ENCODE measurements at places on chromosomes 7 and 10.
A peak's percentile ranks its signal among the peaks of the same experiment; 100 is the strongest.

GRCh38 chr7:28473571-28474281 is 61.4 kb downstream of the CREB5 start:
- no peak for DNase-seq

GRCh38 chr7:3984456-3984855 is 683.4 kb downstream of the SDK1 start:
- no peak for DNase-seq

DNA sequence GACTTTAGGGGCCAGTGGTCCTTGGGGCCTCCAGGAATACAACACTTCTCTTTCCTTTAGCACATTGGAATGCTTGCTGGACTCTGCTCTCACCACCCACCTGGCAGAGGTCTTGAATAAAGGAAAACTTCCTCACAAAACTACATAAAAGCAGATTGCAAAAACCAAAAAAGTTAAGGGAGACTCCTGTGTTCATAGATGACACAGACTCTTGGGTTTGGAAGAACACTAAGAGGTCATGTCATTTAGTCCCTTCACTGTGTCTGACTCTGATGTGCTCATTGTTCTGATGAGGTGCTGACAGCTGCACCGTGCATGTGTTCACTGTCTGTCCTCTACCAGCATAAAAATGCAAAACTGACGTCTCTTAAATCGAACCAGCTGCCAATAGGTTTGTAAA is 11.4 kb downstream of the BLNK start:
- no peak for DNase-seq

- DNase-seq = no peak
Observed at GRCh38 chr10:125097409-125098070, 62.8 kb downstream of the CTBP2 start.

DNA sequence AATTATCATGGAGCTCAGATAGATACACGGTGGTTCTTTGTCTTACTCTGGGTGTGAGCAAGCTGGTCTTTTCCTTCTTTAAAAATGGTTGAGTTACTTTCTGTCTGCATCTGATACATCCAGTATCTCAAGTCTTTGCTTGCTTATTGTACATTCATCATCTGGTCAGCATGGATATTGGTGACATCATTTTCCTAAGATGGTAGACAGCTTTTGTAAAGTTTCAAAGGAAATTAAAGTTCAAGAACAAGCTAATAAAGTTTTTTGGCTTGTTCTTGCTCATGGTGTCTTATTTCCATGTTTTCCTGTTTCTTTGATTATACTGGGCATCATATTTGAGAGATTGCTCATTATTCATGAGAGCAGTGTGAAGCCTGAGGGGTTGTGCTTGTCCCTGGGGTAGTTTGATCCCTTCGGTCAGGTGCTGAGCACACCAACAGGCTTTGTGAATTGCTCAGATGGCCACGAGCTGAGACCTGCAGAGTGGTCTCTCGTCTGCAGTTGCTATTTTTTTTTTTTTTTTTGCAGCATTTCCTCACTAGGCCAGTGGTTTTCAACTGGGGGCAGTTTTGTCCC is 38.5 kb downstream of the MGMT start:
- no peak for DNase-seq

DNA sequence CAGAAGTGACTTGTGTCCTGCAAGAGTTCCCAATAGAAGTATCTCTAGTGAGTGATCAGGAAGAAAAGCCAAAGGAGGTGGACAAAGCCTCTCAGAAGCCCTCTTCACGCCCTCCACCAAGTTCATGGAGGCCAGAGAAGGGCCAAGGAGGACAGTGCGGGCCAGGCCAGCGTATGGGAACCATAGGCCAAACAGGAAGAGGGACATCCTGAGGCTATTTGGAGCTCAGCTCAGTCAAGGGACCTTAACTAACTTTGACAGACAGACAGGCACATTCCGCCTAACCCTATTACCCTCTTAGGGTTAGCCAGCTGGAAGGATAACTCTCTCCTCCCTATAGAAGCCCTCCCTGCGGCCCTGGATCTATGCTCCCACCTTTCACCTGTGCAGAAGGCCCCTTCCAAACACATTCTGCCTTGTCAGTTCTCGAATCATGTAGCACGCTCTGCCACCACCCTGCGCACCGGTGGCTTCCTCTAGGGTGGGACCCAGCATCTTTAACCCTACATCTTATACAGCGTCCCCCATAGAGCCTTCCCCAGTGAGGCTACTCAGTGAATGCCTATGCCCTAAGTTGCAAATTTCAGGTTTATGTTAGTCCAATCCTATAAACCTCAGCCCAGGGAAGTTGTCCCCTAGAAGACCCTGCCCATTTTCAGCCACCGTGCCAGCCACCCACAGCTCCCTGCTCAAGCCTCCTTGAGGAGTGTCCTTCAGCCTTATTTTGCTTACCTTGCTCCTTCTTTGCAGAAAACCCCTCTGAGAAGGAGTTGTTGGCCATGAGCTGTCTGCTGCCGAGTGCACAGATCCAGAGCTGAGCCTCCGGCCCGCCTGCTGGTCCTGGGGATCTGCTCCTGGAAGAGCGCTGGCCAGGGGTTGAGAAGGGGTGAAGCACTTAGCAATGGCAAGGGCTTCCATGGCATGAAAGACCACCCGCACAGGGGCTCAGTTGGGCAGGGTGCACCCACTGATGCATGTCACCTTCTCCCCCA is 36.9 kb downstream of the FRMPD2 start:
- no peak for DNase-seq

DNA sequence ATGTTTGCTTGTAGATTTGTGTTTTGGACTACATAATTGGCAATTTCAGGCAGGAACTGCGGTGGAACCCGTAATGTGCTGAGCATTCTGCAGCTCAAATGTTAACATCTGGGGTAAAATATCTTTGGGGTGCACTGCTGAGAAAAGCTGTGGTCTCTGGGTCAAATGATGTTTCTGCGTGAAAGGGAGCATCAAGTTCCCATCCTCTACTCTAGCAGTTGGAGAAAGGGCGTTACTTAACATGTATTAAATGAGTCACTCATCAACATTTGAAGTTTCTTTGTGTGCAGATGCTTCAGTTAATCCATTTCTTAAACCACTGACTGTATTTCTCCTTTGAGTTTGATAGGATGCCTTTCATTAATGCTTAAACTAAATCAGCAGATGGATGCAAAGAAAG is 273.1 kb upstream of the PITRM1 start:
- no peak for DNase-seq

- DNase-seq = no peak
Observed at GRCh38 chr10:87846023-87846422, 17.3 kb downstream of the KLLN start.

- no peak for DNase-seq
Observed at GRCh38 chr10:6659451-6659850, 79.4 kb upstream of the PRKCQ start.

- DNase-seq = no peak
Observed at GRCh38 chr7:101783381-101784181, 33.8 kb upstream of the CUX1 start.

DNA sequence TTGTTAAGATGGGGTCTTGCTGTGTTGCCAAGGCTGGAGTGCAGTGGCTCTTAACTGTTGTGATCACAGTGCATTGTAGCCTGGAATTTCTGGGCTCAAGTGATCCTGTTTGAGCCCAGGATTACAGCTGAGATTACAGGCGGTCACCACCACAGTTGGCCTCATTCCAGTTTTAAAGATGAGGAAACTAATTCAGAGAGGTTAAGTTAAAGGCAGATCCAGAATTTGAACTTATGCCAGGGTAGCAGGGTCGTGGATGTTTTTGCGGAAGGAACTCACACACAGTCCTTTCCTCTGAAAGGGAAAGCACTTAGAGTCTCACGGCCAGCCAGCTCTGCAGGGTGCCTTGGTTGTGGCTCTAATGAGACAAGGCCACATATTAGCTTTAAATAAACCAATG is 84.7 kb downstream of the MMRN2 start:
- DNase-seq = no peak

DNA sequence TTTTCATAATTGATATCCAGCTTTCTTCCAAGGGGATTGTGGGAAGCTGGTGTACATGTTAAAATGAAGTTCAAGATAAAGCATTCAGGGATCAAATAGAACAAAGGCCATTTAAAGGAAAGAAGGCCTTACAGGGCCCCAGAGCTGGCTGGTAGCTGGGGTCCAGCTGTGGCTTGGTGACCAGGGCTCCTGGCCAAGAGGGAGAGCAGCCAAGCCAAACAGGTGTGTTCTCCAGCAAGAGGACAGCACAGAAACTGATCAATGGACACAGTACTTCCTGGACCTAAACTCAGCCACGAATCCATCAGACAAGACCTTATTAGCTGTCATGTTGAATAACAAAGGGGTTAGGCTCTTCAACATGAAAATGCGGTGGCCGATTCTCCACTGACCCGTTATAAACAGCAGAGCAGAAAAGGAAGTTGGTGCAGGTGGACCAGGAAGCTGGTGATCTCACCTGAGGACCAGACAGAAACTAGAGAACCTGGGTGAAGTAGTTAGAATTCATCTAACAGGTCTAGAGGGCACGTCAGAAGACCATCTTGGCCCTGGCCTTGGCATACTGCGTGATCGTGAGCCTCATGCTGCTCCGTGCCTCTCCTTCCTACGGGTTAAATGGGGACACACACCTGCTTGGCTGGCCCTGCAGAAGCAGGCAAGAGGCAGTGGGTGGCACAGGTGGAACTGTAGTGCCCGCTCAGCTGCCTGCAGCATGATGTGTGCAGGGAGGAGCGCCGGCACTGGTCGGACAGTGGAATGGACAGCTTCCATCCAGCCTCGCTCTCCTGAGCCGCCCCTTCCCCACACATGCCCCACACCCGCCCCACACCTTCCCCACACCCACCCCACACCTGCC is 53.8 kb downstream of the PARP12 start:
- no peak for DNase-seq

- DNase-seq = no peak
Observed at GRCh38 chr7:32062150-32062549, 8.1 kb downstream of the PDE1C start.

DNA sequence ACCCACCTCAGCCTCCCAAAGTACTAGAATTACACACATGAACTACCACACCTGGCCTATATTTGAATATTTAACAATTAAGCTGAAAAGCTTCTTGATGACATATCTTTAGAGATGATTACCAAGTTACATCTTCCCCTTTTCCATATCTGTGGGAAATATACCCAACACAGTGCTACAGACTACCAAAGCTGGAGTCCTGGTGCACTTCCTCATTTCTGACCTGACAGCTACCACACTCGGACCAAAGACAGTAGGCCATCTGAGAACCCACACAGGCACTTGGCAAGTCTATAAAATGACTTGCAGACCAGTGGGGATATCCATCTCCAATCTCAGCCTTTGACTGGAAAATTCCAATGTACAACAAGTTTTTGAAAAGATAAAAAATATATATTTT is 270.4 kb upstream of the KLF14 start:
- no peak for DNase-seq

- no peak for DNase-seq
Observed at GRCh38 chr10:28432210-28432676, 100.7 kb upstream of the WAC start.

DNA sequence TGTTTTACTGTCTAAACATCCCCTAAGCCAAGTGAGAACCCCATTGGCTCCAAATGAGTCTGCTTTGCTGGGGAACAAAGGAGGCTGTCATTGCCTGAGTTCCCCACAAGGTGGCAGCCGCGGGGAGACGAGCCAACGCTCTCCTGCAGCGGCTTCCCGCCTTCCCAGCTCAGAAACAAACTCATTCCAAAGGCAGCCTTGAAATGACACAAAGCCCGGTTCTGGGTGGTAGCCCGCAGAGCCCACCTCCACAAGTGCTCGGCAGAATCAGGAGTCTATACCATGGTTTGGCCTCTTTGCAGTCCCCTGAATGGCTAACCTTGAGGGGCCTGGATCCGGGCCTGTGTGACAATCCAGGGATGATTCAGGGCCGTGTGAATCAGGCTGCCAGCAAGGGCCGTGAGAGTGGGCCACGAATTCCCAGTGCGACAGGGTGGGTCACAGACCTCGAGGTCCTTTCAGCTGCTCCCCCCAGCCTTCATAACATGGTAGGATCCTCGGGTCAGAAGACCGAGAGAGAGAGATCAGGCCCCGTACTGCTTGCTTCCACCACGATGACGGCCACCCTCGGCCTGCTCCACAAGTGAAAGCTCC is 79.7 kb downstream of the DLG5 start:
- DNase-seq = peak; percentile 44

GRCh38 chr7:70669854-70670253 is 462.1 kb upstream of the GALNT17 start:
- DNase-seq = no peak

GRCh38 chr10:132264966-132265889 is 42.5 kb downstream of the STK32C start:
- no peak for DNase-seq

DNA sequence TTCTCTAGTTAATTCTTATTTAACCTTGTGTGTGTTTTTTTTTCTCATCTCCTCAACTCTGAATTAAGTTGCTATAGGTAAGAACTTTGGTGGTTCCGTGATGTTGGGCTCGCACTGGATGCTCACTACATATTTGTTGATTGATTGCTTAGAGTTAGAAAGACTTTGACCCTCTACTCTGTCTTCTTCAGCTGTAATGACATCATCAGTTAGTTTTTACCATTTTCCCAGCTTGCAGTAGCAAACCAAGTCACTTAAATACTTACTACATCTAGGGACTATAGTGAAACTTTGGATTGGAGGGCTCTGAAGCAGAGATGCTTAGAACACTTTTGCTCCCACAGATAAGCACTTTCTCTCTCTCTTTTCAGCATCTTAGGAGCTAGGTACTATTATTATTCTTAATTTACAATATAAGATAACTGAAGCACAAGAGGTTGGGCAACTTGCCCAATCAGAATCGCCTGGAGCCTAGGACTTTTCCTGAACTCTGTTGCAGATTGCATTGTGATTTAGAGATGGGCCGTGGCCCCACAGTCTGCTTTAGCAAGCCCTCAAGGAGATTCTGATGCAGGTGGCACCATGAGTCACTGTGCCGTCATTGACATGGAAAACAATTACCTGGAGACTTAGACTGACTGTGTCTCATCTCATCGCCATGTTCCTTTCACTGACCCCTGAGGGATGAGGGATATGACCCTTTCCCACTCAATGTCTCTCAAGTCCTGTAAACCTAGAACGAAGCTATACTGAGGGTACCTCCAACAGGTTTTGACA is 471.9 kb upstream of the PODXL start:
- DNase-seq = no peak

- DNase-seq = no peak
Observed at GRCh38 chr10:24237801-24238395, 29.0 kb downstream of the KIAA1217 start.

GRCh38 chr10:48473704-48474103 is 131.2 kb downstream of the ARHGAP22 start:
- DNase-seq = no peak
